ENCODE measurements at places on chromosomes 7 and 10.

DNA sequence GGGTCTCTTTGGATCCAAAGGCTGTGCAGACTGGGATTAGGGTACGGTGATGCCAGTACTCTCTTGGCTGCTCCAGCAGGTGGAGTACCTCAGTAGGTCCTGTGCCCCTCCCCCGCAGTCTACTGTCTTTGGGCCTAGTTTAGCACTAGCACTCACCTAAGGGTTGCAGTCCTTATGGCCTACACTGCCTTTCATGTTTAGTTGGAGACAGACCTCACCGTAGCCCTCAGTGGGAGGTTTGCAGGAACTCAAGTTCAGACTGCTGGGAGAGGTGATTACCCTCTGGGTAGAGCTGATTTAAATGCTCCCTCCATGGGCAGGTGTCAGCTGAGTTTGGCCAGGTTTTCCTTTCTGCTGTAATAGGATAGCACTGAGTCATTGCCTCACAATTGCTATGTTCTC is 210.8 kb upstream of the TMEM196 start:
- DNase-seq: no peak

DNA sequence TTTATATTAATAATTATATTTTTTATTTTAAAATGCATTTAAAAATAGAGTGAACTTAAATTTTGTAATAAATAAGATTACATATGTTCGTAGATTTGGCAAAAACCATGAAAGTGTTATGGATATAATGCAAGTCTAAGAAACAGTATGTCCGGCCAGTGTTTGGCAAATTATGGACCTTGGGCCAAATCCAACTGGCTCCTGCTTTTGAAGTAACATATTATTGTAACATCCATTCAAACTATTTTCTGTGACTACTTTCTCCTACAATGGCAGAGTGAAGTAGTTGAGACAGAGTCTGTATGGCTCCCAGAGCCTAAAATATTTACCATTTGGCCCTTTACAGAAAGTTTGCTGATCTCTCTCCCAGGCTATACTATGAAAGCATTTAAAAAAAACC is 38.9 kb downstream of the TMEM229A start:
- no peak for DNase-seq

DNA sequence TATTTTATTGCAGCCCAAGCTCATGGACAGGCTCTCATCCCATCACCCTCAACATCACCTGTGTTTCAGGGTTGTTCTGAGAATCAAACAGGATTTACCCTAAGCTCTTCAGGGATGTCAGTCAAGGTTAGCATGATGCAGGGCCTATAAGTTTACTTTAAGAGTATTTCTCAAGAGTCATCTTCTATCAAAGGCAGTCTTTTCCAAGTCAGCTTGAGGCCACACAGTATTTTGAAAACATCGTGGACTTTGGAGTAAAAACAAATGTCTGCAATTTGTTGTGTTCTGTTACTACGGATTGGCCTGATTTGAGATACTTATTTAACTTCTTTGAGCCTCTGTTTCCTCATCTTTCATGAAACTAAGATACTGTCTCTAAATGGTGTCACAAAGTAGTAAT is 42.0 kb upstream of the NRP1 start:
- DNase-seq: no peak

DNA sequence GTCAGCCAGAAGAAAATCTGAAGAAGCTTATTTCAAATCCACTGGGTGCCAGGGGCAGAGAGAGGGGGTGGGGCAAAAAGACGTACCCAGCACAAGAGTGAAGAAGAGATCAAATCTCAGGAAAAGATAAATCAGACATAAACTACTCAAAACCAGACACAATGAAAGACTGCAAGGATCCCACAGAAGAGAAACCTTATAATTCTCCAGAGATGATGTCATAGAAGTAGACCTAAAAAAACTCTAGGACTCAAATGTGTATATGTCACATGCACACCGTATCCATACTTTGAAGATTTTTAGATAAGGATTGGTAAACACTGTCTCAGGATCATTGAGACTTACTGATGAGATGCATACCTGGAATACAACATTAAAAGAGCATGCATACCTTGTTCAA is 98.5 kb upstream of the PIK3CG start:
- DNase-seq: no peak

GRCh38 chr10:70320751-70321150 is 36.9 kb upstream of the NPFFR1 start:
- DNase-seq: no peak

DNA sequence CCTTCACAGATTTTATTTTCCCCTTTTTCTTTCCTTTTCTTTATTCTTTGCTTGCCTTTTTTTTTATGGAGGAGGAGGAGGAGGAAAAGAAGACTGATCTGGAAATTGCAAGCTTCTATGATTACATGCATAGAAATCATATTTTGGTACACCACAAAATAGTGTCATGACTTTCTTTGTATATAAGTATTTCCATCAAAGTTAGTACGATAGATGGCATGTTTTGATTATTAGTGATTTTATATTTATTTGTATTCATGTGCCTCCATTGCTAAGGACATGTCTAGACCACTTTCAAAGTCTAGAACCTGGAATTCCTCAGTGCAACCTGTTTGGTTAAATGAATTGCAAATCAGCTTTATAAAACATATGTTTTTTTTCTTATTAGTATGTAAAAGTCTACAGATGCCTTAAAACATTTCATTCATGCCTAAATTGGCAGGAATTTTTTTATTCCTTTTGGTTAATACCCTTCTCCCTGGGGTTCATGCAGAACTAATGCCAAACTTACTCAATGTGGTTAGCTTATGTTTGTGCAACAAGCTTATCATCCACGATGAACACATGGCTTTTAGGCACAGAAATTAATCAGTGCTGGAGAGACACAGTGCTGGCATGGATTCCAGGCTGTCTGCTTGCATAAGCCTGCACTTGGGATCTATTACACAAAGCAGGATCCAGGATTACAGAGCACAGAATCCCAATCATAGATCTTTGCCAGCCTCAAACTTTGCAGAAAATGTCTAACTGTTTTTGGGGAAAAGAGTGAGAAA is 213.1 kb downstream of the CHRM2 start:
- no peak for DNase-seq

DNA sequence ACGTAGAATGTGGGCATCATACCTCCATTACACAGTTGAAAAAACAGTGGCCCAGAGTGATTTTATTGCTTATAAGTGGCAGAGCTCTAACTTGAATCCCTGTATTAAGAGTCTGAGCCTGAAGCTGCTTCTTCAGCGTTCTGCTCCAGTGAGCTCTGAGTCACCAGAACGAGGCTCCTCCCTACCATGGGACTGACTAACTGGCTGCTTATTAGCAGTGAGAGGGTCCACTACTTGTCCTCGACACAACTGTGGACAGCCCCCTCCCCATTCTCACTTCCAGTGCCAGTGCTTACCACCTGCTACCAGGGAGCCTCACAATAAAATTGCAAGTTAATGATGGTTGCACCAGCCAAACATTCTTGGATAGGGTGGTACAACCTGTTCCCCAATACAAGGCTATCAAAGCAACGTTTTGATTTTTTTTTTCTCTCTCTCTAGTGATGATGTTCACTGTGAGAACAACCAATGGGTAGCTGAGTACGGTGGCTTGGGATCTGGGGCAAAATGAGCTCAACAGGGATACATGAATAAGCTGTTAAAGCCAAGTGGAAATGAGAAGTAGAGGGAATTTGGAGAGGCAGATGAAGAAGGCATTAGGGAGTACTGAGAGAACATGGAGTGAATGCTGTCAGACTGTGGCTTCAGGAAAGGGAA is 2.7 kb upstream of the NRG3 start:
- DNase-seq: no peak

DNA sequence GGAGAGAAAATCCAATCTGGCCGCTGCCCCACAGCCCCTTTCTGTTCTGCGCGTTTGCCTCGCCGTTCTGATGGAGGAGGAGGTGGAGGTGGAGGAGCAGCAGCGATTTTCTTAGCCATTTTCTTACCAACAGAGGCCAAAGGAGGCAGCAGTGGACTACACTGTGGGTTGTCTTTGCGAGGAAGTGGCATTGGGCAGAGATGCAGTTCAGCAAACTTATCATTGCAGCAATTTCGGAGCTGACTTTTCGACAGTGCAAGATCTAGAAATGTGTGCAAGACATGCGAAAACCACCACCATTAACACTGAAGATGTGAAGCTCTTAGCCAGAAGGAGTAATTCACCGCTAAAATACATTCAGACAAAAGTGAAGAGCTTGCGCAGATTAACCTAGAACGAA is 1.9 kb upstream of the ARL4A start:
- no peak for DNase-seq

- peak; percentile 30 for DNase-seq
These were observed 124.7 kb downstream of the ARID5B start for GRCh38 chr10:62025901-62026879.

DNA sequence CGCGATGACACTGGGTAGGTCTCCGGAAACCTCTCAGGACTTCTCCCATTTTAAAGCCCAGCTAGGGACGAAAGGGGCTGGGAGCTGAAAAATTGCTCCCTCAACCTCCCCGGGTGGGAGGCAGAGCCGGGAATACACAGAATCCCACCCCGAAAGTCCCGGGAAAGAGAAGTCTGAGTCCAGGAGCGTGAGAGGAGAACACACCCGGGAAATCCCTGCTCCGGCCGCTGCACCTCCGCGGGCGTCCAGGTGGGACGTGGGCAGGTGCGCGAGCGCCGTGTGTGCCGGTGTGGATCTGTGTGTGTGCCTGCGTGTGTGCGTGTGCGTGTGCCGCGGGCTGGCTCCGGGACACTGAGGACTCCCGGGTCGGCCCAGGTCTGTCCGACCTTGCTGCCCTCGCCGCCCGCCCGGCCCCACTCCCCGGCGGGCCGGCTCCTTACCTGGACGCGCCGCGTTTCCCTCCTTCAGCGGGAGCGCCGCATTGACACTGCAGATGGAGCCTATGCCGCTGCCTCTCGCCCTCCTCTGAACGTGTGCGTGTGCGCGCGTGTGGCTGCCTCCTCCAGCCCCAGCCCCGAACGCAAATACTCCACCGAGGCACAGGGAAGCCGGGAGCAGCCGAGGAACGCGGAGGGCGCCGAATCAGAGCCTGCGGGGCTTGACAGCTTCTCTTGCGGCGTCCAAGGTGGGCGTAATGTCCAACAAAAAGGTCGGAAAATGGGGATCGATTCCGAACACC is at the start of gene PLXNA4:
Gene PLXNA4, minus strand, starts transcription at position 489 of the 739 bp plus-strand sequence. CDS start 67,777 bp downstream, outside the sequence.
- DNase-seq: no peak

- peak; percentile 86 for DNase-seq
These were observed 5.2 kb downstream of the ADAP1 start for GRCh38 chr7:949021-949934.

GRCh38 chr7:27921081-27921836 is 181.3 kb downstream of the TAX1BP1 start:
- DNase-seq: peak; percentile 51

GRCh38 chr7:44511236-44511635 is 20.8 kb upstream of the NUDCD3 start:
- DNase-seq: no peak

GRCh38 chr7:10268034-10268433 is 705.6 kb upstream of the PHF14 start:
- DNase-seq: no peak

- no peak for DNase-seq
These were observed 178.5 kb downstream of the NRP1 start for GRCh38 chr10:33155720-33156638.

GRCh38 chr10:26792758-26793495 is 67.8 kb downstream of the ABI1 start:
- no peak for DNase-seq

GRCh38 chr10:16585103-16585502 is 63.4 kb upstream of the C1QL3 start:
- DNase-seq: no peak

DNA sequence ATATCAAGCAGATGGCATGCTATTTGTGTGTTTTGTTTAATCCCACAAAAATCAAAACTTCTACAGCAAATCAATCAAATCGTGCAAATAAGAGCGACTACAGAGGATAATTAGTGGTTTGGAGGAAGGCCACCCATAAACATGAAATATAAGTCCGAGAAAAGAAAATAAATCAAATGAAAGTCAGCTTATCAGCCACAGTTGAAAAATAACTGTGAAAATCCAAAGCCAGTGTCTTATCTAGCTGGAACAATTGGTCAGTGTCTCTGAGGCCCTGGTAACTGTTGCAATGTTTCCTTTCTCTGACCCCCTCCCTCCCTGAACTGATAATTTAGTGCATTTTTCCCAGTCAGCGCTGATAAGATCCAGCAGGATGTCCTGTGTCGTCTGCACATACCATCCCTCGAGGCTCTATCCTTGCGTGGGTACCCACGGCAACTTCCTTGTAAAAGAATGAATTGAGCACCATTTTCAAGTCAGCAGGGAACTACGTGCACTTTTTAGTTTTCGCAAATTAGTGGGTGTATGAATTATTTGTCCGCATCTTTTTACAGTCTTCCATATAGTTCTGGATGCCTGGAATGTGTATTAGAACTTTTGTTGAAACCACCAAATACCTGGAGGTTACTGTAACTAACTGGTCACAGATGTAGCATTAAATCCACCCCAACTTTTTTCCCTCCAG is 10.8 kb upstream of the JCAD start:
- DNase-seq: no peak

DNA sequence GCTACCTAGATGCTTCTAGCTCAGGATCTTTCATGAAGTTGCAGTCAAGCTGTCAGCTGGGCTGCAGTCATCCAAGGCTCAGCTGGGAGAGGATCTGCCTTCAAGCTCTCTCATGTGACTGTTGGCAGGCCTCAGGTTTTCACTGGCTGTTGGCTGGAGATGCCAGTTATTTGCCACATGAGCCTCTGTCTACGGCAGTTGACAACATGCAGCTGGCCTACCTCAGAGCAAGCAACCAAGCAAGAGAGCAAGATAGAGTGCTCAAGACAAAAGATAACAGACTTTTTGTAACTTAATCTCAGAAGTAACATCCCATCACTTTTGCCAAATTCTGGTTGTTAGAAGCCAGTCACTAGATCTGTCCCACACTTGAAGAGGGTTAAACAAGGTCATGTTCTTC is 125.8 kb downstream of the TPST1 start:
- no peak for DNase-seq

GRCh38 chr10:8498290-8498689 is 443.8 kb downstream of the GATA3 start:
- no peak for DNase-seq

GRCh38 chr10:6770846-6771245 is 190.8 kb upstream of the PRKCQ start:
- DNase-seq: no peak

GRCh38 chr10:128096486-128097199 is 29.6 kb downstream of the MKI67 start:
- DNase-seq: no peak

GRCh38 chr7:55100544-55101327 is 81.9 kb downstream of the EGFR start:
- DNase-seq: no peak

- no peak for DNase-seq
These were observed 78.0 kb upstream of the ANKRD1 start for GRCh38 chr10:90998733-90999511.

GRCh38 chr10:79130846-79131245 is 62.1 kb downstream of the ZMIZ1 start:
- DNase-seq: no peak

GRCh38 chr10:112308125-112308502 is 24.9 kb downstream of the TECTB start:
- no peak for DNase-seq

GRCh38 chr7:38934051-38934450 is 25.1 kb upstream of the VPS41 start:
- DNase-seq: no peak

- no peak for DNase-seq
These were observed 67.8 kb downstream of the CREM start for GRCh38 chr10:35194471-35194870.
